H7 (cell line): ENCODE measurements at places on chromosomes 4 and X. TPM values are rescaled to one million over a fixed set of nuclear protein-coding genes. Genes with fewer than 3 reads are reported as not detected.

The VCX3A gene
- total RNA-seq = 0.26 and 0.35 TPM in 2 replicates

The TRAPPC2 gene
- 22.2 and 23.0 TPM in 2 replicates for total RNA-seq

The PNMA3 gene
- total RNA-seq = 5.2 and 9.2 TPM in 2 replicates

The ATP1B4 gene
- not detected in 2 replicates for total RNA-seq

The FAM193A gene
- total RNA-seq = 13.3 and 16.3 TPM in 2 replicates

The MAPK10 gene
- 11.6 and 13.7 TPM in 2 replicates for total RNA-seq

The GSX2 gene
- total RNA-seq = 0.07 and 1.4 TPM in 2 replicates

The DUSP9 gene
- 2.3 and 3.3 TPM in 2 replicates for total RNA-seq

The LGI2 gene
- 0.94 and 3.1 TPM in 2 replicates for total RNA-seq

The ZBED1 gene
- 55.4 and 59.1 TPM in 2 replicates for total RNA-seq

The USP51 gene
- total RNA-seq = 6.6 and 6.7 TPM in 2 replicates

The ARHGEF6 gene
- total RNA-seq = 12.4 and 17.3 TPM in 2 replicates

The CTAG2 gene
- not detected in 2 replicates for total RNA-seq

The CFAP99 gene
- not detected in 2 replicates for total RNA-seq

The SLC25A5 gene
- 383 and 395 TPM in 2 replicates for total RNA-seq

The RXFP1 gene
- total RNA-seq = not detected in 2 replicates

The HSFX4 gene
- not detected in 2 replicates for total RNA-seq

The SETD7 gene
- total RNA-seq = 7.8 and 8.6 TPM in 2 replicates

The LRIT3 gene
- total RNA-seq = 0.07 and 0.14 TPM in 2 replicates

The RNF212 gene
- total RNA-seq = 28.0 and 59.8 TPM in 2 replicates

The LUZP4 gene
- 0.33 TPM in 1 of 2 replicates, not detected in the other for total RNA-seq

The TEC gene
- 1.2 and 2.0 TPM in 2 replicates for total RNA-seq

The FRG2 gene
- 0.18 TPM in 1 of 2 replicates, not detected in the other for total RNA-seq

The ARHGEF38 gene
- not detected in 2 replicates for total RNA-seq

The CCKAR gene
- total RNA-seq = not detected in 2 replicates

The DGAT2L6 gene
- total RNA-seq = 0.07 TPM in 1 of 2 replicates, not detected in the other

The RHOXF2 gene
- not detected in 2 replicates for total RNA-seq

The FAM9C gene
- total RNA-seq = 0.07 and 0.18 TPM in 2 replicates

The GABRQ gene
- 3.5 and 3.8 TPM in 2 replicates for total RNA-seq

The ZCCHC4 gene
- total RNA-seq = 12.4 and 14.6 TPM in 2 replicates

The UGT2A1 gene
- total RNA-seq = 0.42 and 0.81 TPM in 2 replicates

The GIMD1 gene
- not detected in 2 replicates for total RNA-seq

The NPY1R gene
- 1.7 and 2.9 TPM in 2 replicates for total RNA-seq

The ARHGAP24 gene
- 1.2 and 4.5 TPM in 2 replicates for total RNA-seq

The SSX4 gene
- 0.07 and 0.26 TPM in 2 replicates for total RNA-seq

The ELK1 gene
- total RNA-seq = 32.7 and 33.8 TPM in 2 replicates

The ADGRL3 gene
- total RNA-seq = 6.8 and 15.7 TPM in 2 replicates

The HSD17B13 gene
- 0.11 and 0.14 TPM in 2 replicates for total RNA-seq

The LINC00632 gene
- total RNA-seq = 11.5 and 17.9 TPM in 2 replicates

The RBMXL3 gene
- total RNA-seq = not detected in 2 replicates

The CLDN34 gene
- total RNA-seq = 0.52 TPM in 1 of 2 replicates, not detected in the other
